ENCODE measurements at places on chromosomes 6 and 20.
A peak's percentile ranks its signal among the peaks of the same experiment; 100 is the strongest.

DNA sequence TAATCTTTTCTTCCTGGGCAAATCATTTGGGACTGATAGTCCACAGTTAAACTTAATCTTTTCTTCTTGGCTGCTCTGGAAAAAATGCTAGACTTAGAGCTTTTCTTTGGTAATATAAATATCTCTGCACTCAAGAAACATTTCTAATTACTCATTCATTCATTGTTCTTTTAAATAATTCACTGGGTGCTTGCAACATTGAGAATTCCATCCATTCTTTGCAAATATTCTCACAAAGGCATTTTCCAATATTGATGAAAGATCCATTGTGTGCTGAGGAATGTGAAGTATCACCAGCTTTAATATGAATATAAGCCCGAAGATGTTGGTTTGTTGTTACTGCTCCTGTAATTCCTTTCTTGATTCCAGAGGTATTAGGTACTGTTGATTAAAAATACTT is 38.4 kb downstream of the AKAP7 start:
- no peak for DNase-seq

DNA sequence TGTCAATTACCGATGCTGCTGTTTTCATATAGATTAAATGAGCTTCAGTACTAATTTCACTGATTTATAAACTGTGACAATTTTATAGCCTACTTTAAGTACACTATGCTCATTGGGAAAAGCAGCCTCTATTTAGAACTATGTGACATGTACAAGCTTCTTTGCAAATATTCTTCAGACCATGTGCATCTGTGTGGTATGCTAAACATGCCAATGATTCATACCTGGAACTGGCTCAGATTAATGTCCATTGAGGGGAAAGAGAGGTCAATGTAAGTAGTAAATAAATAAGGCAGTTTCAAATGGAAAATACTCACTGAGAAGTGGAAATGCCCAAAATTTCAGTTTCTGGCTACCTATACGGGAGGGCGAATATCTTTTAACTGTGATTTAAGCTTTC is 777.7 kb downstream of the C6orf118 start:
- no peak for DNase-seq

GRCh38 chr20:50191065-50191543 is 474 bp downstream of the CEBPB start:
- DNase-seq, result peak; percentile 66

DNA sequence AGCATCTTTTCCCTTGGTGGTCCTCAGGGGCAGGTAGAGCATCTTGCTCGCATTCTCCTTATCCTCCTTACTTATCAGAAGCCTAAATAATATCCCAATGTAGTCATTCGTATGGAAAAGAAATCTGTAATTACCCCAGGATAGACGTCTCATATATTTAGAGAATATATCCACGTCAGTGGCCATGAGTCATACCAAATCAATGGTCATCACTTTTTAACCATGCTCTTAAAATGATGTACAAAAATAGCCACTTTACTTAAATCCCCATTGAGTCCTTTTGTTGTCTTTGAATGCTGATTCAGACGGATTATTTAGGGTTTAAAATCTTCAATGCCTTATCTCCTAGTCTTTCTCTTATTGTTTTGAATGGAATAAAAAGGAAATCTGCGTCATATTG is 231.7 kb upstream of the STXBP5 start:
- no peak for DNase-seq

- DNase-seq, result no peak
These were observed 1.9 kb downstream of the PRELID3B start for GRCh38 chr20:59040667-59041066.

- DNase-seq, result no peak
These were observed 720.7 kb upstream of the ADGRB3 start for GRCh38 chr6:67914419-67914818.

GRCh38 chr6:156189195-156189594 is 588.0 kb upstream of the ARID1B start:
- no peak for DNase-seq

DNA sequence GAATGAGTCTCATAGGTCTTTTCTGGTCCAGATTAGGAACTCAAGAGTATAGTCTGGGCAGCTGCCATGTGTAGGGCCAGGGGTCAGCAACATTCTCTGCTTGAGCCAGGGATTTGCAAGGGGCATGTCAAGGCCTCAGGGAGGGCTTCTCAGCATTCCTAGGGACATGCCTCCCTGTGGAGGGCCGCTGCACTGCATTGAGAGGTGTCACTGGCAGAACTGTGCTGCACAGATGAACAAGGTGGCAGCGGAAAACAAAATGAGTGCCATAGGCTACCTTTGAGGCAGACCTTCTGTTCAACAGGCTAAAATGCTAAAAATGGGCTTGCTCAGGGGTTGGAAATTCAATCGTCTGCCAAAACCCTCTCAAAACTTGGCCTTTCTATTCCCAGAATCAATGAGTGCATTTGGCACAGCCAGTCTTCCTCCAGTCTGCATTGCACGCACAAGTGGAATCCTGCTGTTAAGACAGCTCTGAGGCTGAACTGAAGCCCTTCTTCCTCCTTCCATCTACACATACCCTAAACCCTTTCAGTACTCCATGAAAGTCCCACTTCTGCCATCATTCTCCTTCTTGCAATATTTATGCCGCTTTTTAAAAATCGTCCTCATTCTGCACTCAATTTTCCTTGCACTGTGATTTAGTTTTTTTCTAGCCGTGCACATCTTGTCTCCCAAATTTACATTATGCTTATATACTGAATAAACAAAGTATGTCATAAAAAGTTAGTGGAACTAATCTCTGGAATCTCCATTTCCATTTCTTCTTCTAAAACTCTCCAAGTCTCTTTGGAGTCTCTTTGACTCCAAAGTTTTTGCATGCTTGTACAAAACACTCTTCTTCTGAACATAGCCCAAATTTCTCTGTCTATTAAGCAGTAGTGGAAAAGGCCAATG is 51.7 kb downstream of the SLC26A8 start:
- DNase-seq, result no peak

DNA sequence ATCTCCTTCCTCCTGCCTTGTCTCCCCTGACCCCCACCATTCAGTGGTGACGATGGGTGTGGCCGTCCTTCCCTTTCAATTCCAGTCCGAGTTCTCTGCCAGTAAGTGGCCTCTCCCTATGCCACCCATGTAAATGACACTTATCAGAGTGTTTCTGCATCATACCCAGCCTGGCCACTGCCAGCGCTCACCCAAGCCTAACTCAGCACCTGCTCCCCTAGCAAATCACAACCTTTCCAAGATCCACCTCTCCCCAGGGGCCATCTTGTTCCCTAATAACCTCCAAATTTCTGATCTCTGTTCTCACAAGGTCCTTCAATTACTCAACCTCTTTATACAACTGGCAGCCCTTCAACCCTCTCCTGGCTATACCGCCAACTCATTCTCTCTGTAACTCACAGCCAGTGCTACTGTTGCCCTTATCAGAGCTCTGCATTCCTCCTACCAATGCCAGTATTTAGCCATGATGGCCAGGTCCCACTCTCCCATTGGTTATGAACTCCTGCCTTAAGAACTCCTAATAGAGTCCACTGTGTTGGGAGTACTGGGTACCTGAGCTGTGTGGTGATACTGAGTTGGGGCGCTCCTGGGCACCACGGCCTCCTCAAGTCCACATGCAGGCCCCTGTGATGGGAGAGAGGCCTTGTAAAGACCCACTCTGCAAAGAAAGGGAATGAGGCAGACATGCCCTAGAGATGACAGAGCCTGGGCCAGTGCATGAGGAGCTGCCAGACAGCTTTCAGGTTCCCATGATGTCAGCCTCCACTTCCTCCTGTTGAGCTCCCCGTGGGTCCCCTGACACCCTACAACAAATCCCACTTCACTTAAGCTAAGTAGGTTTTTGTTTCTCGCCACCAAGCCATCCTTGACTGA is 187.4 kb upstream of the RREB1 start:
- DNase-seq, result no peak

DNA sequence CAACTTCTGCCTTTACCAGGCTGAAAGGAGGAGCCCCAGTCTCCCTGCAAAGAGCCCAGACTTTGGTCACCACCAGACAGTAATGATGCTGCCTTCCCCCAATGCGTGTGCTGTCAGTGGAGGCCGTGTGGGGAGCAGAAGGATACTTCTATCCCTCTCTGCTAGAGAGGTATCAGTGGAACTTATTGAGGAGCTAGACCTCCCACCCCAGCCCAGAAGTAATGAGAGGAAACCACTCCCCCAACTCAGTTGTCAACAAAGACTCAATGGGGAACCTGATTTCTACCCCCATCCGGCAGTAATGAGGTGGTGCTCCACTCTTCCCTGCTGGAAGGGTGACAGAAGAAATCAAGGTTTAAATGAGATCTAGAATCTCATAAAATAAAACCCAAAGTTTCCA is 4.4 kb upstream of the WFDC8 start:
- no peak for DNase-seq

DNA sequence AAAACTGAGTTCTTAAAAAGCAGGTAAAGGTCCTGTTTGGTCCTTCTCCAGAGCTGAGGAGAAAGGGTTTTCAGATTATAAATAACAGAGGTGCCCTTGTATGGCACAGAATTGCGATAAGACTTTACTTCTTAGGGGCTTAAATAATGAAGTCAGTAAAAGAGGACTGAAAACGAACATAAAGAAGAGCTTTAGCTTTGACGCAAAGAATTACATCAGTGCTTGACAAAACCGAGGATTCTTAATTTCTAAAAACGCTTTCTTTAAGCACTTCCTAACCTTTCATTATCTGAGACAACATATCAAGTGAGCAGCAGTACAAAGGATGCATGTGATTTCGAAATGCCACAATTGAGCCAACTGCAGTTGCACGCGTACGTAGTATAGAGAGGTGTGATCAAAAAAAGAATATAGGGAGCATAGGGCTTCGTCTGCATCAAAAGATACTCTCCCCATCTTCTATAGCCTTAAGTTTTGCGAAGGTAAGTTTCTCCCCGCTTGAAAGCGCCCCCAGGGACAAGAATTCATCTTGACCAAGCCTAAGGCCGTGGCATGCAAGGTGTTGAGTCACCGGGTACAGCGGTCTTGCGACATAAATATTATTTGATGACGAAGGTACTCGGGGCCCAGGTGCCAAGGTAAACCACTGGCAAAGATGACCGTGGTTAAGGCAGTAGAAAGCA is 778 bp upstream of the LOC128125822 start:
- DNase-seq, result peak; percentile 41

DNA sequence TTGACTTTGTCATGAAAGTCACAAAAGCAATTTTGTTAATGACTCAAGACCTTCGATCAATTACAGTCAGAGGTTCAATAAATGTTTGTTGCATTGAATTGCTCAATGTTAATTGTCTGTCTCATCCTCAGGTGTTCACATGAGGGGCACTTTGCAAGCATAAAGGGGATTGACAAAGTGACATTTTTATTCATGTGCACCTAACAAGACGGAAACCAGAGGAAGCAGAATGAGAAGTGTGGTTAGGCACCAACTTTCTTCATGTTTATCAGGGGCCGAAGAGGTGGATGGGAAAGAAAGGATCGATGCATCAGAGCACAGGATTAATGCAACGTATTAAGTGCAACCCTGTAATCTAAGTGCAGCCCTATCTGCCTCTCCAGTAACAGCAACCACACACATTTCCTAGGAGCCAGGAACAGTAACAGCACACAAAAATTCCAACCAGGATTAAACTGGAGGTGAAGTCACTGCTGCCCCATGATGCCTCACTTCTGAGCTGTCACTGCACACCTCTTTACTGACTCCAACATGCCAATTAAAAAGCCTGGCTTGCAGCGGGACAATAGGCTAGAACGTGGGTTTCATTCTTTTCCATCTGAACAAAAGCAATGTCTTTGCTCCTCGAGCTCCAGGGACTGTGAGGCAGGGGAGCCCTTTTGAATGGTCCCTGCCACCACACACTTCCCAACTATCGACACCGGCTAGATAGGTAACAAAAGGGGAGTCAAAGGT is 262.7 kb downstream of the CD83 start:
- no peak for DNase-seq

DNA sequence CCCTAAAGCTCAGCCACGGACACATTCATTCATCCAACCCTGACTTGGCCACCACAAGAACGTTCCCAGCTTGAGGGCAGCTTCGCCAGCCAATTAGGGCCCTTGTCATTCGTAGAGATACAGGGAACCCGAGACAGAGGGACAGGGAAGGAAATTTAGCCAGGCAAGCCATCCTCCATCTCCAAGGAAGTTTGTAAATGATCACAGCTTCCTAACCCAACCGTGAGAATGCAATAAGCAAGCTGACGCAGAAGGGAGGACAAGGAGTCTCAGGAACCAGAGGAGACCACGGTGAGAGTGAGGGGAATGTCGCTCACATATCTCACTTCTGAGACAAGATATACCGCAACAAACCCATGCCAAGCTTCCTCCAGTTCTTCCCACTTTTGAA is 1.4 kb downstream of the TRAM2 start:
- DNase-seq, result no peak
